Urothelium cell line (cell line): ENCODE measurements at places on chromosomes 11 and 22.

DNA sequence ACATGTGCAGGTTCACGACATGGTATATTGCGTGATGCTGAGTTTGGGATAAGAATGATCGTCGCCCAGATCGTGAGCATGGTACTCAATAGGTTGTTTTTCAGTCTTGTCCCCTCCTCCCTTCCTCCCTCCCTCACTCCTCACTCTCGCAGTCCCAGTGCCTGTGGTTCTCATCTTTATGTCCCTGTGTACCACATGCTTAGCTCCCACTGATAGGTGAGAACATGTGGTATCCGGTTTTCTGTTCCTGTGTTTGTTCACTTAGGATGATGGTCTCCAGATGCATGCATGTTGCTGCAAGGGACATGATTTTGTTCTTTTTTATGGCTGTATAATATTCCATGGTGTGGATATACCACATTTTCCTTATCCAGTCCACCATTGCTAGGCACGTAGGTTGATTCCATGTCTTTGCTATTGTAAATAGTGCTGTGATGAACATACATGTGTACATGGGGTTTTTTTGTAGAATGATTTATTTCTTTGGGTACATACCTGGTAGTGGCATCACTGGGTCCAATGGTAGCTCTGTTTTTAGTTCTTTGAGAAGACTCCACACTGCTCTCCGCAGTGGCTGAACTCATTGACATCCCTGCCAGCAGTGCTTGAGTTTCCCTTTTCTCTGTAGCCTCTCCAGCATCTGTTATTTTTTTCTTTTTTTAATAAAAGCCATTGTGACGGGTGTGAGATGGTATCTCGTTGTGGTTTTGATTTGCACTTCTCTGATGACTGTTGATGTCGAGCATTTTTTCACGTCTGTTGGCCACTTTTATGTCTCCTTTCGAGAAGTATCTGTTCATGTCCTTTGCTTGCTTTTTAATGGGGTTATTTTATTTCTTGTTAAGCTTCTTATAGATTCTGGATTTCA, 16.4 kb downstream of the ZBED4 start:
- DNase-seq: no peak

- no peak for DNase-seq
Measured at GRCh38 chr11:112606656-112607055, 346.0 kb upstream of the PLET1 start.

DNA sequence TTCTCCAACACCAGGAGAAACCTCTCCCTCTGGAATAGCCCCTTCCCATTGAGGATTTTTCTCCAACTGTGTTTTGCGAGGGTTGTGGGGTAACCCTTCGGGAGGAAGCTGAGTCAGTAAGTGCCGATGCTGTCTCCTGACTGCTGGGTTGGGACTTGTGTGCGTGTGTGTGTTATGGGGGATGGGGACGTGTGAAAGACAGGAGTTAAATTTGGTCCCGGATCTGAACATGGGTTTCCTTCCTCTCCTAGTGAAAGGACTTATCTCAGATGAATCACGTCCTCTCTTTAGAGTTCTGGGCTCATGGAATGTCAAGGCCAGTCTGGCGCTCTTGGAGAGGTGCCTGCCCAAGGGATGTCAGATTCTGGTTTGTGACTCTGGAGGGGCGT, 33.3 kb downstream of the KIAA1671 start:
- peak; percentile 90 for DNase-seq

GRCh38 chr11:61332281-61332796, 566 bp downstream of the DDB1 start:
- peak; percentile 18 for DNase-seq

DNA sequence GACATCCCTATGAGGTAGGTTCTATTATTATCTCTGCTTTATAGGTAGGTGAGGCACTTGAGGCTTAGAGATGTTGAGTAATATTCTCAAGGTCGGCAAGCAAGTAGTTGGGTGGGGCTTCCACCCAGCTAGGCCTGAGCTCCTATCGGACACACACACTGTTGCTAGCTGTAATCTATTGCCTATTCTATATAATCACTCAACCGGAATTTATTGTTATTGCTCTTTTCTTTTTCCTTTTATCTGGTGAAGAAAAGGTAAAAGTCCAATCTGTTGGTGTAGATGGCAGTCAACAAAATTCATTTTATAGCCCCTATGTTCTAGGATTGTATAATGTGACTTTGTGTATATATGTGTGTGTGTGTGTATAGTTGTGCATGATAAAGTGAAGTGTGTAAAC, 3.4 kb downstream of the OR9Q2 start:
- DNase-seq: no peak

GRCh38 chr11:67421430-67422031, 6.1 kb downstream of the CARNS1 start:
- no peak for DNase-seq

DNA sequence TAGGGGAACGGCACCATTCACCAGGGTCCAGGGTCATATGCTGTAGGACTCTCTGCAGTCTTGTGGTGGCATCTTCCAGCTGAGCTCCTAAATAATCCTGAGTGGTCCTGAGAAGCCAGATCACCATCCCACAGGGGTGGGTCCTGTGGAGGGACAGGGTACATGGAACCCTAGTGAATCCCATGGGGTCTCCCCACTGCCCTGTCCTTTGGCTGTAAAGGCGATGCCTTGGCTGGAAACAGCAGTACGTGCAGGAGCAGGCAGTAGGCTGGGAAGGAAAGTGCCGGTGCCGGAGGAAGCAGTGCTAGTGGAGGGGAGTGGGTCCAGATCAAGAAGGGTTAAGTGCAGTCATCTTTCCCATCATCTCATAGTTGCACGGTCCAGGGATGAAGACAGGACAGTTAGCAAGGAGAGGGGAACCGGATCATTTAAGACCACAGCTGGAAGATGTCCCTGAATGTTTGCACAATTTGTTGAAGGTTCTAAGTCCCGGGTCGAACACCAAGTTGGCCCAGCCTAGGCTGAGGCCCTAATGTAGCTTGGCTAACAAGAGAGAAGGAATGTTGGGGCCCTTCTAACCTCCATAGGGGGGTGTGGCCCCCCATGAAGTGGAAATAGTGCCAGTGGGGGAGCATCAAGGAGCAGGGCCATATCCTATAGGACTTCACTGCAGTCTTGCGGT, 18.1 kb downstream of the TSPAN32 start:
- DNase-seq: no peak

DNA sequence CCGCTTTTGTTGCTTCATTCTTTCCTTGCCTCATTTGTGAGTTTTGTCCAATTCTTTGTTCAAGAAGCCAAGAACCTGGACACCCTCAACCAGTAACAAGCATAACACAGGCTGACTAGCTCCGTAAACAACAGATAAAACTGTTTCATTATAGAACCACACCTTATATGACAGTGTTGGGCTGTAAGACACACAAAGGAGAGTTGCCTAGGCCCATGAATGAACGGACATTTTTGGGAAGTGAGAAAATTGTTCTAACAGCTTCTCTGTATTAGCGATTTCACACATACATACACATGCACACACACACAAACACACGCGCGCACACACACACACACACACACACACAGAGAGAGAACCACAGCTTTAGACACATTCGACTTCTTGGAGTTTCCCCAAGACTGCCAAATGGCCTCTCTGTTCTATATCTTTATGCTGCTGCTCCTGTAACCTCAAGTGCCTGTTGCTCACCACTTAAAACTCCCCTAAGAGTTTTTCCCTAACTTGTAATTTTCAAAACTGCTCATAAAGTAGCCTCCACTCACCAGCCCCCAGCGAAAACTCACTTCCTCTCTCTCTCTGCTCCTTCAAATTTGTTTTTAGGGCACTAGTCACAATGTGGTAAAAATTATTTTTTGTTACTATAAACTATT, 35.9 kb downstream of the CTSC start:
- DNase-seq: no peak

GRCh38 chr11:20452585-20452984, 65.1 kb downstream of the PRMT3 start:
- no peak for DNase-seq

GRCh38 chr22:23313791-23314567, 133.7 kb downstream of the BCR start:
- no peak for DNase-seq

GRCh38 chr11:57546869-57547475, 9.6 kb downstream of the SMTNL1 start:
- peak; percentile 29 for DNase-seq

- DNase-seq: no peak
Measured at GRCh38 chr22:46956498-46957215, 194.2 kb downstream of the TBC1D22A start.

GRCh38 chr22:19765477-19766239, 5.1 kb downstream of the TBX1 start:
- no peak for DNase-seq

DNA sequence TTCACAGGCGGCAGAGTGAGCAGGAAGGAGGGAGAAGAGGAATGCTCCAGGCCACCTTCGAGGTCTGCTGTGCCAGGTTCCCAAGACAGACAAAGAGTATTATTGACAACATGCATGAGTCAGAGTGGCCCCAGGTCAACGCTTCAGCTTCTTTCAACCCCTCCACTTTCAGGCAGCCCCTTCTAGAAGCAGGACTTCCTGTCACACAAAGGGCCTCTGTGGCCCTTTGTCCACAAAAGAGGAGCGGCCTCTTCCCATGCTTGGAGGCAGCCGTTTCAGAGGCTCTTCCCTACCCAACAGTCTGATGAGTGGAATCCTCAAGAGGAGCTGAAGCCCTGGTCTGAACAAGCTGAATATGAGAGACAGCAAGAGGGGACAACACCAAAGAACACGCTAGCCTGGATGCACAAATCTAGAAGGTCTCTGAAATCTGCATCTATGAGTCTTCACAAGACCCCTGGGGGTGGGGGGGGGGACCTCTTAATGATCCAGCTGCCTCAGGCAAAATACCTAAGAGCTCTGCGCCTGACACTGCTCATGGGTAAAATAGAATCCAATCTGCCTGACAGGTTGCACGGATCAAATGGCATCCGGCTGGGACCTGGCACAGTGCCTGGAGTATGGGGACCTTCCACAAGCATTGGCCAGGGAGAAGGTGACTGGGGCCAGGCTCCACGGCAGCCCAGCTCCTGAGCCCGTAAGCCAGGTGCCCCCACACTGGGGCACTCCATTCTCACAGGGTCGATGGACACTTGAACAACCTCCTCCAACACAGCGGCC, 67.5 kb downstream of the PACSIN2 start:
- DNase-seq: peak; percentile 76

DNA sequence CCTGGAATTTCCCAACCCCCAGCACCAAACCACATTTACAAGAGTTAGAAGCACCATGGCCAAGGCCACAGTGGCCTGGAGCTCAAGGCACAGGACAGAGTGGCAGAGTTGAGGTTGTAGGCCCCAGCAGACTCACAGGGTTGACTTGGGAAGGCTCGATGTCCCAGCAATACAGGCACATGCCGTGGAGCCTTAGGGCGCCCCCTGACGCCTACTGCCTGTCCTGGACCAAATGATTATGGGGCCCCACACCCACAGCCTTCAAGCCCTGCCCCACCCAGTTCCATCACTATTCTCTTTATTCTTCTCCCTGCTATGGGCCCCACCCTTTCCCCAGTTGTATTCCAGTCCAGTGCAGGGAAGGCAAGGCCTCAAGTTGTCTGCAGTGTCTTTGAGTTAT, at the start of gene CCDC179:
CCDC179 (minus strand) TSS at position 234 of the 400 bp plus-strand sequence; CDS start at position 181, 53 bp downstream.
- DNase-seq: no peak

DNA sequence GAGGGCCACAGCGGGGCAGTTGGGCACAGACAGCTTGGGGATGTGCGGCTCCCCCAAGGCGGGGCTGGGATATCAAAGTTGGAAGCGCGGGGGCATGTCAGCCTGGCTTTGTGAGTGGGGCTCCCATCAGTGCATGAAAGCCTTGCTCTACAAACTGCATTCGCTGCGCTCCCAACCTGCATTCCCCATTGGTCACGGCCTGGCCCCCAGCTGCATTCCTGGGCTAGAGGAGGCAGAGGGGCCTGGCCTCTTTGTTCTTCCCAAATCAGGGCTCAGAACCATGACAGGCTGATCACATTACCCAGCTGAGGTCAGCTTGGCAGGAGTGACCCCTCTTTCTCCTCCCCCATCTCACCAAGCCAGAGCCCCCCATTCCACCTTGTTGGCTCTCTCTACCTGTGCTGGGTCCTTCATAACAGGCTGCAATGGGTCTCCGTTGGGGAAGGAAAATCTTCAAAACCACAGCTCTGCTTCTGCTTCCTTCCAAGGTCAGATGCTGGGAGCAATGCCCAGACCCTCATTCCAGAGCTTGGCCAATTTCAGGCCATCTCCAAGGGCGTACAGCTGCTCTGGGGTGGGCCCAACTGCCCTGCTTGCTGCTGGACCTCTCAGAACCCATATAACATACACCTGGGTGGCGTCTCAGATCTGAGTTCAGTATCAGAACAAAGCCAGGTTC, 38.7 kb upstream of the CDON start:
- DNase-seq: no peak

- peak; percentile 86 for DNase-seq
Measured at GRCh38 chr11:8963569-8964323, 496 bp downstream of the TMEM9B start.

GRCh38 chr11:72394416-72394815, 39.9 kb downstream of the CLPB start:
- no peak for DNase-seq

- DNase-seq: no peak
Measured at GRCh38 chr11:117841551-117842031, 17.0 kb upstream of the FXYD2 start.

DNA sequence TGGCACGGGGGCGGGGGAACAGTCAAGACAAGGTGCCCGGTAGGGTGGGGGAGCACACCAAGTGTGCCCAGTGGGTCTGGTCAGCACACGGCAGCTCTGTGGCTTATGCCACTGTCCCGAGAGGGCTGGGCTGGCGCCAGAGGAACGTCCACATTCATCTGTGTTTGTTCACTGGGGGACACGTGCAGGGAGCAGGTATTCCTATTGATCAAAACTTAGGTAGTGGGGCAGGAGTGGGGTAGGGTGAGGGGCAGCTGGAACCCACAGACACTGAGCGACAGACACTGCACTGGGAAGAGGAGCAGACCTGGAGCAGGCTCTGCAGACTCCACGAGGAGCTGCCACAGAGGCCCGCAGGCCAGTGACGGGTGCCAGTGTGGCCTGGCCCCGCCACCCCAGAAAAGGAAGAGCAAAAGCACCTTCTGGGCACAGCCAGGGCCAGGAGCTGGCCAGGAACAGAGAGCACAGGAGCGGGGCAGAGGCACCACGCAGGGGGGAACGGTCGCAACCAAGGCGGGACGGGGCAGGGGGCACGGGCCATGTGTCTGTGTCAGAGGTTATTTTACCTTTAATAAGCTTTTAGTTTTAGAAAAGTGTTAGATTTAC, 2.1 kb upstream of the MOB2 start:
- no peak for DNase-seq

GRCh38 chr22:32164075-32164860, 5.2 kb upstream of the C22orf42 start:
- no peak for DNase-seq

DNA sequence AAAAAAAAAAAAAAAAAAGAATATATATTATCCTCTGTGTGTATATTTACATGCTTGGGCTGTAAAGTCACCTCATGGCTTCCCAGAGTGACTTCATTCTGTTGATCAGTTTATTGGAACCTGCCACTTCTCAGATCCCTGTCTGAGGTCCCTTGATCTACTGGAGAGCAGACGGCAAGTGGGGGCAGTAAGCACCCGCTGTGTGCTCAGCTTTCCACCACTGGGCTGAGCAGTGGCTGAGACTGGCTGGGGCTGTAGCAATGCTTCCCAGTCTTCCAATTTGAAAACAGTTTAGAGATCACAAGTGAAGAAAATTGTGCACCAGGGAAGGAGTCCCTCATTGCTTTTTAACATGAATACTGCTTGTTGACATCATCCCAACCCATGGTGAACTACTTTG, 6.9 kb upstream of the RBM4B start:
- no peak for DNase-seq

GRCh38 chr11:100397401-100397800, 289.7 kb upstream of the ARHGAP42 start:
- no peak for DNase-seq

GRCh38 chr11:119041821-119042514, 11.3 kb upstream of the SLC37A4 start:
- DNase-seq: no peak
